M059J (cell line): ENCODE measurements at places on chromosomes 5 and 9.

GRCh38 chr5:59583810-59584562, 309.5 kb downstream of the PDE4D start:
- no peak for DNase-seq

DNA sequence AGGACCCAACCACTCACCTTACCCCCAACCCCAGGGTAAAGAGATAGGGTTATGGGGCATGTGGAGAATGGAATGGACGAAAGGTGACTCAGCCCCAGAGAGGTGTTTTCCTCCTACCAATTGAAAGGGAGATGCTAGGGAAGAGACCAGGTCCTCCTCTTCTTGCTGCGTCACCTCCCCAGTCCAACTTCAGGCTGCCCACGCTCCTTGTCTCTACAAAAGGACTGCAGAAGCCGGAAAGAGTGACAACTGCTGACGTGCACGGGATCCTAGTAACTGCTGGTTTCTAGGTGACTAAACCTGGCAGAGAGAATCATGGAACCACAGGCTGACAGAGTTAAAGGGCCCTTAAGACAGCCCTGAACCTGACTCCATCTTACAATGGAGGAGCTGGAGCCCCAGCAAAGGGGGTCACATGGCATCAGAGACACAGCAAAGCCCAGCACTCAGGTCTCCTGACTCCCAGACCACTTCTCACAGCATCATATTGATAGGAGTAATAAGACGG, 2.2 kb downstream of the GPX3 start:
- peak; percentile 57 for DNase-seq

DNA sequence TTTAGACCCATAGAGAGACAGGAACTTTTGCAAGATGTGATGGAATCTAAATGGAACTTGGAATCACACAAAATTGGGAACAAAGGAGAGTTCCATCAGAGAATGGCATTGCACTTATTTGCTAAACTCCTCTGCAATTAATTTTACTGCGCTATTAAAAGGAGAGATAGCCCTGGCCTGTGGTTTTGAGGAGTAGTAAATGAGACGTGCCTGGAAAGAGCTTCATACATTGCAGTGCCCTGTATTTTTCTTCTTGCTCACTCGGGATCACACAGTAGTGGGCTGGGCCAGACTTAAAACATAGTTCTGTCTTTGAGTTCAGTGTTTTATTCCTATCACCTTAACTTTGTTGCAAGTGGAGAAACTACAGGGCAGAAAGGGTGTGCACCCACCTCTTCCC, 94.4 kb upstream of the SLC27A6 start:
- no peak for DNase-seq

DNA sequence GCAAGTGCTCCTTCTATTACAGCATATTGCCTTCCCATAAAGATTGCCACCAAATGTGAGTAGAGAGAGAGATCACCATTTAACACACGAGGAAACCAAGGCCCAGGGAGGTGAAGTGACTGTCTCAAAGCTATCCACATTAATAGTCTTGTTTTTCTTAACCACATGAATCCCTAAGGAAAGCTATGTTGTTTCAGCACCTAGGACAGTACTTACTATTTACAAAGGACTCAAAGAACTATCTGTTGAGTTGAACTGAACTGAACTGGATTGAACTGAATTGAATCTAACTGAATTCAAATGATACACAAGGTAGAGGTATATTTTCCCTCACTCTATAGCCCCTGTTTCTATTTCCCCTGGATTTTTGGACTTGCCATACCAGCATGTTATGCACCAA, 430.4 kb downstream of the CAAP1 start:
- peak; percentile 13 for DNase-seq

GRCh38 chr9:13570068-13570974, 290.8 kb upstream of the MPDZ start:
- DNase-seq, result no peak

- DNase-seq, result no peak
These were observed 32.6 kb downstream of the GABRB2 start for GRCh38 chr5:161513942-161514341.

DNA sequence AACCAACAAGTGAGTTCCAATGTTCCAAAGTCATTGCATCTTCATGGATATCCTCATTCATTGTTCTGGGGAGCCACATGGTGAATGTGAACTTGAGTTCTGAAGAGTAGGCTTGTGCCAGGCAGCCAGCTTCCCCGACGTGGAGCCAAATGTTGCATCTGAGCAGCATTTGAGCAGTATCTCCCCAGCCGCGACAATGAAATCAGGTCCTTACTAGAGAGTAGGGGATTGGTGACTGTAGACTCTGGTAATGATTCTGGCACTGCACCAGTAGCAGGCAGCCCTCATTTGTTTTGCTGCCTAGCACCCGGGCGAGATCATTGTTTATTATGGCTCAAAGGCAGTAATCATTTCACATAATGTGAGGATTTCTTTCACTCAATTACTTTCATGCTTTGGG, 451.4 kb upstream of the C9orf72 start:
- no peak for DNase-seq

- DNase-seq, result no peak
These were observed 163.4 kb upstream of the CD180 start for GRCh38 chr5:67360047-67360446.

GRCh38 chr5:88666761-88667495, 216.1 kb downstream of the MEF2C start:
- DNase-seq, result peak; percentile 79

DNA sequence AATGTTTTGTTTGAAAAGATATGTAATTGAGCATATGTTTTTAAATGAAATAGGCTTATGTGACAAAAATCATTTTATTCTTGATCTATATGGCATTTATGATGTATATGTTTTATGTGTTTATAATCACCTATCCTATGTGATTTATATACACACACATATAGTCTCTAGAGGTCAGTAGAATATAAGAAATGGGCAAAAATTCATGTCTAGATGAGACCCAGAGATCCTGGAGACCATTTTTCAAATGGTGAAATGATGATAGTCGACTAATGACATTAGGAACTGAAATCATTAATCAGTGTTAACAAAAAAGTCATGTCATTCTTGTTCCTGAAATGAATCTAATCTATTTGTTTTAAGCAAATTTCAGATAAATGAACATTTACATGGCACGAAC, 709.2 kb upstream of the WWC1 start:
- DNase-seq, result peak; percentile 39

- DNase-seq, result no peak
These were observed 182.3 kb downstream of the IRX2 start for GRCh38 chr5:2569176-2569575.

DNA sequence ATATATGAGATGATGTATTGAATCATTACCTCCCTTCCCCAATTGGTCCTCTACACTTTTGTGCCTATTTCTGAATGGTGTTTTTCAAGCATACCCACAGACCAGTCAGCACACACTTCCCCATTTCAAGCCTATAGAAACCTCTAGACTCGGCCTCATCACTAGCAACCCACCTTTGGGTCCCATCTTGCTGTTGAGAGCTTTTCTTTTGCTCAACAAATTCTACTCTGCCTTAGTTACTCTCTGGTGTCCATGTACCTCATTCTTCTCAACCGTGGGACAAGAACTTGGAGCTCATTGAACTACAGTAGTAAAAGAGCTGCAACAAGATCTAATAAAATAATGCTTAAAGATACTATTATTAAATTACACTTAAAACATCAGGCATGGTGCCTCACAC, 49.0 kb upstream of the KDM4C start:
- DNase-seq, result peak; percentile 26

GRCh38 chr9:107176436-107177151, 106.5 kb upstream of the RAD23B start:
- no peak for DNase-seq

- no peak for DNase-seq
These were observed 176.1 kb downstream of the PAM start for GRCh38 chr5:102931085-102931725.

DNA sequence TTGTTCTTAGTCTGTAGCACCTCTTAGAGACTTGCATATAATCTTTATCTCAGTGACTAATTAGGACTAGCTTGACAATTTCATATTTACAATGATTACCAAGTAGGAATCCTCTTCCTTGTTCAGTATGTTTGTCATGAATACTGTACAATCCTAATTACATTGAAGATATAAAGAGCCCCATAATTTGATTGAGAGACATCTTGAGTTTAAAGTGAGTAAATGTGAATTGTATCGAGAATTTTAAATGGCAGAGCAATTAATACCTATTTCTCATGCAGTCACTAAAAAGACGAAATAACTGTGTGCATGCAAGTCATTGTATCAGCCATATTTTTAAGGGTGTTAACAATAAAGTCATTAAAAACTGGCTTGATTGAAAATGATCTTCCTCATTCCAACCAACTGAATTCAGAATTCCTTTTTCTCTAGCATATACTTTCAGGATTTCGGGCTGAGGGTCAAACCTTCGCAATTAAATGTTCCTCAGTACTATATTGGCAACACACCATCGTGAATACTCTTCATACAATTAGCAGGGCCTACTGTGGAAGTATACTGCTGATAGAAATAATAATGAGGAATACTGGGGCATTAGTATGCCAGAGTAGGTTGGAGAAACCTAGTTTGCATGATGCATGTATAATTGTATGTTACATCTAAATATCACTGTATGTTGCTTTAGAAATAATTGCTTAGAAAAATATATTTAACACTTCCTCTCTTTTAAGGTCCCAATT, 284.7 kb upstream of the TMEM161B start:
- peak; percentile 25 for DNase-seq

DNA sequence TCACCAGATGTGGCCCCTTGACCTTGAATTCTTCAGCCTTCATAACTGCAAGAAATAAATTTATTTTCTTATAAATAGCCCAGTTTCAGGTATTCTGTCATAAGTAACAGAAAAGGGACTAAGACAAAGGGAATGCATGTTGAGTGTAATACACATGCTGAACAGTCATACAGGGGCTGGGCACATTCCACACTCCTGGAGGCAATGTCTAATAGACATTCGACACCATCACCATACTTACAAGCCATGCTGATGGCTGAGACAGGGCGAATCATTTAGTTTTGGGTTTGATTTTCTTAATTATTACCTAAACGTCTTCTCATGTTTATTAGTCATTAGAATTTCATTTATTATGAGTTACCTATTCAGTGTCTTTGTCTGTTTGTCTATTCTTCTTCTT, 68.5 kb downstream of the TENT4A start:
- DNase-seq, result peak; percentile 40

DNA sequence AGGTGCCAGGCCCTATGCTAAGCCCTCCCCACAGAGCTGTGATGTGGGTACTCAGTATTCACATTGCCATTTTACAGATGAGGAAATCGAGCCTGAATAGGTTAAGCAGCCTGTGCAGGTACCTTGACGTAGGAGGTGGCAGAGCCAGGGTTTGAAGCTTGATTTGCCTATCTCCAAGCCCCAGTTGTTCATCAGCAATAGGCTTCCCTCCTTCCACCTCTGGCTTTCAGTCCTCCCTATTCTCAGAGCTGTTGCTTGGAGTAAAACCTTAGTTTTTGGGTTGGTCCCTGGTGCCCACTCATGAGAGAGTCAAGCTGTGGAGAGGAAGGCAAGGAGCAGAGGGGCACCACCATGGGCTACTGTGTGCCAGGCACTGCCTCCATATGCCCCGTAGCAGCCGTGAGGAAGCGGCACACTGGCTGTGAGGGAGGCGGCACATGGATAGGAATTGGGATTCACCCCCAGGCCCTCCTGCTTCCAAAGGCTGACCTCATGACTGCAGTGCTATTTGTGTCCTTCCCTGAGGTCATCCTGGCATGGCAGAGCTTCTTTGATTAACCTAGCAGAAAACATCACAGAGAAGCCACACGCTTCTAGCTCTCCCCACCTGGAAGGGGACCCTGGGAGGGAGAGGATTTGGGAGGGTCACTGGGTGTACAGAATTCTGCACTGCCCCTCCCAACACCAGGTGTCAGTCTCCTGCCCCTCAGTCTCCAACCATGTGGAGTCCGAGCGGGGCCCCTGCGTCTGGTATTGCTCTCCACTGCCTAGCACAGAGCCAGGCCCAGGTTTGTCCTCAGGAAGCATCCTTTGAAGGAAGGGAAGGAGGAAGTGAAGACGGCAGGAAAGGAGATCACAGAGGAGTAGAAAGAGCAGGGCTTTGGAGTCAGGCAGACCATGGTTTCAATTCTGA, 109.8 kb downstream of the RGS3 start:
- DNase-seq, result no peak

GRCh38 chr5:129271308-129271707, 176.8 kb downstream of the ISOC1 start:
- DNase-seq, result peak; percentile 0

DNA sequence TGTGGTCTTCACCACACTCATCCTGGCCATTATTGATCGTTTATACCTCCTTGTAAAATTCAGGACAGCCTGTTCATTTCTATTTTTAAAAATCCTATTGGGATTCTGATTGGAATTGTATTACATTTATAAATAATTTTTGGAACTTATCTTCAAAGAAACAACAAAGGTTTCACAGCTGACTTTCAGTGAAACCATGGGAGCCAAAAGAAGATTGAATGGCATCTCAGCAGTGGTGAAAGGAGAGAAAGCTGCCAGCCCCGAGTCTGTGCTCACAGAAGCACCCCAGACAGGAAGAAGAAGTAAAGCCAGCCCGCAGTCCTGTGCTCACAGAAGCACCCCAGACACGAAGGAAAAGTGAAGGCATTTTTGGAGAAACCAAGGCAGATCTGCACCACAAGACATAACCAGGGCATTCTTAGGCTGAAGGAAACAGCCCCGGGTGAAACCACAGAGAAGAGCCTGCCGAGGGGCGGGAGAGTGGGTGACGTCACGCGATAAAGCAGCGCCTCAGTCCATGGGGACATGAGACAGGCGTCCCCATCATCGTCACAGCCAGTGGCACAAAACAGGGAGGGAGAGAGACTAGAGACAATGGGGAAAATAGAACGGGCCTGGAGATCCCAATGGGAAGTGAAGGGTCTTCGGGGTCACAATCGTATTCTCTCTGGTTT, 42.5 kb upstream of the SLC9A3 start:
- DNase-seq, result no peak

GRCh38 chr5:72433522-72433921, 73.7 kb downstream of the ZNF366 start:
- DNase-seq, result no peak

GRCh38 chr9:3887221-3887653, 361.4 kb upstream of the RFX3 start:
- no peak for DNase-seq

DNA sequence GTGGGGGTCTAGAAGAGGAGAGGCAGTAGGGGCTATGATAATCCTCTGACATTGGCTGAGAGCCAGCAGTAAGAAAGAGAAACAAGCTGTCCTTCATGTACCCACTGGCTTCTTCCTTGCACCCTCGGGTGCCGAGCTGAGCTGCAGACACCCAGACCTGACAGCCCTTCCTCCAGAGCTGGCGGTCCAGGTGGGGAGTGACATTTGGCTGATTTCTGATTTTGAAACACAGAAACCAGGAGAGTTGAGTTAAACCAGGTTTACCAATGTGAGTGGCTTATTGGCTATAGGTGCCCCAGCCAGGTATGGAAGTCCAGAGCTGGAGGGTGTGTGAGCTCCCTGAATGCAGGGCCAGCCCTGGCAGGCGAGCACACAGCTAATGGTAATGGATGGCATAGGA, 59.2 kb downstream of the GADD45G start:
- DNase-seq, result no peak

GRCh38 chr5:133229931-133230664, 178.3 kb downstream of the HSPA4 start:
- peak; percentile 61 for DNase-seq

DNA sequence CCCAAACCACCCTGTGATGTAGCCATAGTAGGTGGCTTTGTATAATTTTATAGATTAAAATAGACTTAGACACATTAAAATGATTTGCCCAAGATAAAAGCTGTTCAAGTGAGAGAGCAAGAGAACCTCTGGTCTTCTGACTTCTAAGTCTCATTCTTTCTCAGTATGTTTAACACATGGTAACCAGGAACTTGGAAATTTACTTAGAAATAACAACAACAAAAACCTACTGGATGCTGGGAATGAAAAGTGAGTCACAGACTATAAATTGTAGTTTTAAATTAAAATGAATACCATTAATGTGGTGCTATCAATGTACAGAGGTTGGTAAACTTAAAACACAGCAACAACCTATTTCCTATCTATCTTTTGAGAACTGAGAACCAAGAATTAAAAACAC, 30.4 kb downstream of the HMGCR start:
- DNase-seq, result peak; percentile 32
